ENCODE measurements at places on chromosomes 4 and X.
A peak's percentile ranks its signal among the peaks of the same experiment; 100 is the strongest.

DNA sequence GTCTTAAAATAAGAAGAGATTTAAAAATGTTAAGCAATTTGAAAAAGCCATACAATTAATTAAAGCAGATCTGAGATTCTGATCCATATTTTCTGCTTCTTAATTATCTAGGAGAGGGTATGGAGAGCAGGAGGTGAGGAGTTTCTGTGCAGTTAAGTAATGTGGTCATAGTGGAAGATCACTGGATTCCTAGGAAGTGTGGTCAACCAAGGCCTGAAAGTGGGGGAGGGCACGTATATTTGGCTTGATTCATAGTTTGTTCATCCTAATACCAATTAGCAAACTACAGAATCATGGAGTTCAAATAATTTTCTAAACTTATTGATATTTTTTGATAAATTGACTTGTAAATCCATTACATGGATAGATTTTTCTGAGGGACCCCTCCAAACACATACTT lies 768.3 kb downstream of the RAPGEF2 start:
- no peak for DNase-seq

DNA sequence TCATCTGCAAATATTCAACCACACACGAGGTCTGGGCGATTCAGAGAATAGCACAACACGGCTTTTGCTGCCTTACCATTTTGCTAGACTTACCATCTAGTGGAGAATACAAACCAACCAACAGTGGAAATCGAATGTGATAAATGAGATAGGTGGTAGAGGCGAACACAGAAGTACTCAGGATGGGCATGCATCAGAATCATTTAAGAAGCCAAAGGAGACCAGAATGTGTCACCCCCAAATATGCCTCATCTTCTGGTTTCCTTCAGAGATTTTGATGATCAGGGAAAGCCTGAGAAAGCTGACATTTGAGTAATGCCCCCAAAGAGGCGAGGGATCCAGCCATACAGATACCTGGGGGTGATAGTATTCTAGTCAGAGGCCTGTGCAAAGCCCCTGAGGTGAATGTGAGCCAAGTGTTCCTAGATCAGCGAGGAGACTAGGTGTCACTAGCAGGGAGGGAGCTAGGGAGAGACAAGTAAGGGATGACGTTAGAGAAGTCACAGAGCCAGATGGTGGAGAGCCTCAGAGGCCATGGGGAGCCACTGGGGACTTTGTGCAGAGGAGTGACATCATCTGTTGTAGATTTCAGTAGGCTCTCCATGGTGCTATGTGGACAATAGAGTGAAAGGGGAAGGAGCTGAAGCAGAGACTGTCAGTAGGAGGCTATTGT lies 1.7 kb downstream of the MTMR1 start:
- no peak for DNase-seq

DNA sequence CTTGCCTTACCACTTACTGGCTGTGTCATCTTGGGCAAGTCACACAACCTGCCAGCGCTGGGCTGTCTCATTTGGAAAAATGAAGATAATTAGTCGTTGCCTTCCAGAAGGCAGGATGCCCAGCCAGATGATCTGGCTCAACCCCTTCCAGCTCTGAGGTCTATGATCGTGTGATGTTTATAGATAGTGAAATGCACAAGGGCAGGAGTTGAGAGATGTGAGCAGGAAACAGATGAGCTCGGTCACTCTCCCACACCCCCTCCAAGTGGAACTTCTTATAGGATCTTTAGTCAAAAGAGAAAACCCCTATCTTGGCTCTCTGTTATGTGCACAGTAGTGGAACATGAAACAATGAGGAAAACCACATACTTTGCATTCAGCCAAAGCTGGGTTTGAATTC lies 336.8 kb upstream of the PPARGC1A start:
- DNase-seq, result peak; percentile 18

GRCh38 chr4:105550641-105551040 lies 1.8 kb upstream of the ARHGEF38 start:
- DNase-seq, result no peak

DNA sequence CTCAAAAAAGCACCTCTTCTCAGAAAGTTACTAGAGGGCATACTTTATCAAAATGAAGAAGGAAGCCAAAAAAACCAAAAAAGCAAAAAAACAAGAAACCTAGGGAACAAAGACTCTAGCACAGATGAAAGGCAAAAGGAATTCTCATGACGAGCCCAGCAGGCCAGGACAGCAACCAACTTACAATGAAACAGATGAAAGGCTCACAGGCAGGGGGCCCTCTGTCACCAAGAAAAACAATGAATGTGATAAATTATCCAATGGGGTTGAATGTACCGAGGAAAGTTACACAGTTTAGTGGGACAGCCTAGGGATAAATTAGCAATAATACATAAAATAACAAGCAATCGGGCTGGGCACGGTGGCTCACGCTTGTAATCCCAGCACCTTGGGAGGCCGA lies 79.0 kb downstream of the GPR82 start:
- DNase-seq, result no peak

DNA sequence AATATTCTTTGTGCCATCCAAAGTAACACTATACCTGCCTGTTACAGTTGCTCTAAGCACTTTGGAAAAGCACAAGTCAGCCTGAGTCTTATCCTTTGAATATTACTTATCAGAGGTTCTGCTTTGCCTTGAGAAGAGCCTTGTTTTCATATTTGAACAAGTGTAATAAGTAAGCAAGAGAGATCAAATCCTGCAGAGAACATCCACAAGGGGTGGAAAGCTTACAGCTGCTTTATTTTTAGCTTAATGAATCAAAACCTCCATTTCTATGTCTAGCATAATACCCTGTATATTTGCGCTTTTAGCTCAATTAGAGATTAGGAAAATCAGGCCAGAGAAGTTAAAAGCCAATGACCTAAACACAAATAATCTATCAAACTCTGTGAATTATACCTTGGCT lies 139.8 kb downstream of the CDS1 start:
- DNase-seq, result no peak

- DNase-seq, result no peak
Observed at GRCh38 chrX:42079968-42080367, 156.6 kb upstream of the CASK start.

DNA sequence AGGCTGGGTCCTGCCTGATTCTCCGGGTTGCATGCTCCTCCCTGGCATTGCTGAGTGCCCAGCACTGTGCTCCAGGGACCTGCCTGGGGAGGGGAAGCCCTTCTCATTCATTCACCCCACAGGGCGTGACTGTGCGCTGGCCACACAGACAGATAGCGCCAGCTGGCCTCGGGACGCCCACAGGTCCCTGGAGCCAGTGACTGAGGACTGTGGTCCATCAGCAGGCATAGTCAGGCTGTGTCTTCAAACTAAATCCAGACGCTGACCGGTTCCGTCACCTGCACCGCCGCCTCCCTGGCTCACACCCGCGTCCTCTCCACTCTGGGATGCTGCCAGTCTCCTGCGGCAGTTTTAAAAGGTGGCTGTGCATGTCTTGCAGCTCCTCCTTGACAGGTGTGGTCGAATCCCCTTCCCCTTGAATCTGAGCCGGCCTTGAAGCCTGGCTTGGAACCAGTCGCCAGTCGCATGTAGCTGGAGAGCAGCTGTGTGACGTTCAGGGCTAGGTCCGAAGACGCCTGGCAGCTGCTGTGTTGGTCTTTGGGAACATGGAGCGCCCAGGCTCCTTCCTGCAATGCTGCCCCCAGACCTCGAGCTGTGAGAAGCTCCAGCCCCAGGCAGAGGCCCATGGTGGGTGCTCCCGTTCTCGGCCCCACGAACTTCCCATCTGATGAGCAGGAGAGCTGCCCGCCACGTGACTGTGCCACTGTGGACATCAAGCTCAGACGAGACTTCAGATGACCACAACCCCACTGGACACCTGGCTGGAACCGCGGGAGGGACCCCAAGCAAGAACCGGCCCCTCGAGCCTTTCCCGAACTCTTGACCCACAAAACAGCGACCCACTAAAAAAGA lies 94.1 kb downstream of the ADRA2C start:
- DNase-seq, result no peak

- no peak for DNase-seq
Observed at GRCh38 chr4:68569466-68570121, 6.5 kb downstream of the UGT2B17 start.

- no peak for DNase-seq
Observed at GRCh38 chrX:154012336-154012991, 7.2 kb downstream of the IRAK1 start.

DNA sequence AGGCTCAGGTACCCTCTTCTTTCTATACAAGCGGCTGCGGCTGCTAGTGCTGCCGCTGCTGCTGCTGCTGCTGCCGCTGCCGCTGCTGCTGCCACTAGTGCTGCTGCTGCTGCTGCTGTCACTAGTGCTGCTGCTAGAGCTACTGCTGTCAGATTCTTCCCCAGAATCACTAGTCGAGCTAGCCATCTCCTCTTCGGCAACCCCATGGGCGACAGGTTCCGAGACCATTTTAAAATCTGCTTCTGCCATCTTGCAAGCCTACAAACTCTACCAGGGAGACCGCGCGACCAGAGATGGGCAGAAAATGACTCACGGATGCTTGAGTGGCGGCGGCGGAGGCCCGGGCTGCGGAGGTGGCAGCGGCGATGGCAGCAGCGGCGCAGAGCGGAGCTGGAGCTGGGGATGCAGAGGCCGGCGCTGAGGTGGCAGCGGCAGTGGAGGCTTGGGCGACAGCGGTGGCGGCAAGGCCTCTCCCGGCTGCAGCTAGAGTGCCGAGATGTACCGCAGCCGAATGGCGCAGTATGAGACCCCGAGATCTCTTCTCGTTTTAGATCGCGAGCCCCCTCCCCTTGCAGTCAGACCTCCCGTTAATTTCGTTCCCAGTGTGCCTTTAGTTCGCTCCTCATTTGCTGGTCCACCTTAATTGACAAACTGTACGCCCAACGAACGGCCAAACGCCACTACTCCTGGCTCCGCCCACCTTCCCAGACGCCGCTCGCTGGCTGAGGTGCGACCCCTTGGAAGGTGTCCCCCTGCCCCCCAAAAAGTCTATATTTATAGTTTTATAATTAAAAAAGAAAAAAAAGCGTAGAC lies at the start of gene NAP1L3:
Gene NAP1L3, minus strand, starts transcription at position 523 of the 813 bp plus-strand sequence. Its CDS starts 274 bp downstream, at position 249.
- DNase-seq, result peak; percentile 75

DNA sequence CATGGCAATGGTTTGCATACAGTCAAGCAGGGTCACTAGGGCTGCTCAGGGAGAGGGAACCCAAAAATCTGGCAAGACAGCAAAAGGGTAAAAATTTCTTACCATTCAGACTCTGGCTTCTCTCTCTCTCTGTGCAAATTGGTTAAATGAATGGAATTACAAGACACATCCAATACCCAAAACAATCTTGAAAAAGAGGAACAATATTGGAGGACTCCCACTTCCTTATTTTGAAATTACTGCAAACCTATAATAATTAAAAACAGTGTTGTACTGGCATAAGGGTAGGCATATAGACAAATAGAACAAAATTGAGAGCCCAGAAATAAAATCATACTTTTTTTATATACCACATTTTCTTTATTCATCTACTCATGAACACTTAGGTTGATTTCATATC lies 24.1 kb downstream of the ETDA start:
- no peak for DNase-seq

All from stromal cell of bone marrow (primary cell).